ENCODE measurements at places on chromosomes 7 and 10.

DNA sequence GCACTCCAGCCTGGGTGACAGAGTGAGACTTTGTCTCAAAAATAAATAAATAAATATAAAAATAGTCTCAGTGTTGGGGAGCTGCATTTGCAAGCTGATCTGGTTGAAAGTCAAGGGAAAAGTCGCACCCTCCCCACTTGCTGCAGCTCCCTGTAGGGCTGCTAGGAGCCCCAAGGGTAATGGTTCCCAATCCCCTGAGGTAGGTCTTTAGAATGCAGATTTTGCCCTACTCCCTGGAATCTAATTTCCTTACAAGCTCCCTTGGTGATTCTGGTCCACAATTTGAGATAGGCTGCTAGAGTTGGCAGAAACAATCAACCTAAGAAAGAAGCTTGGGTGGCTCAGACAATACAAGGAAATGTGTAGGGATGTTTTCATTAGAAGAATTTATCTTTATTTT, 232.5 kb upstream of the YAE1 start:
- no peak for DNase-seq

- no peak for DNase-seq
Measured at GRCh38 chr7:81839708-81840369, 70.0 kb upstream of the HGF start.

GRCh38 chr10:63236113-63236935, 103.2 kb downstream of the NRBF2 start:
- DNase-seq = peak; percentile 42

- DNase-seq = no peak
Measured at GRCh38 chr7:73901823-73902597, 41.1 kb downstream of the TMEM270 start.

GRCh38 chr10:2471811-2472210, 595.5 kb upstream of the PFKP start:
- no peak for DNase-seq

GRCh38 chr7:55073051-55073511, 54.3 kb downstream of the EGFR start:
- peak; percentile 59 for DNase-seq

- DNase-seq = no peak
Measured at GRCh38 chr7:123343611-123344010, 143.8 kb upstream of the SLC13A1 start.

GRCh38 chr7:55515569-55516279, 56.6 kb downstream of the VOPP1 start:
- DNase-seq = peak; percentile 64

- no peak for DNase-seq
Measured at GRCh38 chr7:98360221-98361130, 40.4 kb downstream of the BAIAP2L1 start.

DNA sequence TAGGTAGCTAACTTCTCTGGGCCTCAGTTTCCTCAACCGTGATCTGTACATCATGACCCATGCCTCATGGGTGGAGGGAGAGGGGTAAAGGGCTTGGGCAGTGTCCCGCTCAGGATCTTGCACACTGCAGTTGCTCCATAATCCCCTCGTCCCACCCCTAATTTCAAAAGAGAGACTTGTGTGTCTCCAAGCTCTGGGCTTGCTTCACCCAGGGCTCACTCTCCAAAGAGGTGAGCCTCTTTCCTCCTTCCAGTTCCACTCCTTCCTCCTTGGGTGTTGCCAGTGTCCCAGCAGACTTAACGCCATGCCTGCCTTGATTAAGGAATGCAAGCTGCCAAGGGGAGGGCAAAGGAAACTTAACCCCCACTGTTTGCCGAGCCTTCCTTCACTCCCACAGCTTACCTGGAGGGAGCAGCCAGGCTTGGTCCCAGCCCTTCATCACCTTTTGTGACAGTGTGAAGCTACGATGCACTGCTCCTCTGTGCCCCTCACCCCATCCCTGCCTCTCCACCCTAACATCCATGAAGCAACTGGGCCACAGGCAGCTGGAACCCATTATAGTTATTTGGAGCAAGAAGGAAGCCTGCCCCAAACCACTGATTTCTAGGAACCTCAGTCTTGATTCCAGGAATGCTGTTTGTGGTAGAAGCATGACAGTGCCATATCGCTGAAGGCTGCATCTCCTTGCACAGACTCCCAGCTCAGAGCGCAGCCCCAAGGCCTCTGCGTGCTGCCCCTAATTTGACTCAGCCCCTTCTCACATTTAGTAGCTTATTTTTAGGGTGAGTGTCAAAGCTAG, 363.3 kb downstream of the TNS3 start:
- DNase-seq = no peak

DNA sequence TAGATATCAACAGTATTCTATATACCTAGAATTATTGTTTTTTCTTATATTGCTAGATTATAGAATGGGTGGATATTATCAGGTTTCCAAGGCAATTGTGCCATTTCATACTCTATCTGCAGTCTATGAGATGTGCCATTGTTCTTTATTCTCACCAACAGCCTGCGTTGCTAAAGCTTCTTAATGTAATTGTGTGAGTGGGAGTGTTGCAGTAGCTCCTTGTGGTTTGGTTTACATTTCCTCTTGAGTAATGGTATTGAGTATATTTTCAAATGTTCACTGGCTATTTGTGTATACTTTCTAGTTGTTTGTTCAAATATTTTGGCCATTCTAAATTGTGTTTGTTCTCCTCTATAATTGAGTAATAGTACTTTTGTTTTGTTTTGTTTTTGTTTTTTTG, 199.2 kb downstream of the TFEC start:
- DNase-seq = no peak

DNA sequence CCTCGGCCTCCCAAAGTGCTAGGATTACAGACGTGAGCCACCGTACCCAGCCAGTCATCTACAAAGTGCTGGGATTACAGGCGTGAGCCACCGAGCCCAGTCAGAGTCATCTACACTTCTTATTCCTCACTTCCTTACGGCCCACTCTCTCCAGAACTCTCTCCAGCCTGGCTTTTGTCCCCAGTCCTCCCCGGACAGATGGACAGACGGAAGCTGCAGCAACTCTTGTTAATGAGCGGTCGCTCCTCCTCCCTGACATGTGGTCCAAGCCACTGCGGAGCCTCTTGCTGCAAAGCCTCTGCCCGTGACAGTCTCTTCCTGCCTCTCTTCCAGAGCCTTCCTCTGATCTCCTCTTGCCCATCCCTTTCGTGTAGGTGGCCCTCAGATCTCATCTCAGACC, 45.9 kb downstream of the TMEM270 start:
- no peak for DNase-seq

DNA sequence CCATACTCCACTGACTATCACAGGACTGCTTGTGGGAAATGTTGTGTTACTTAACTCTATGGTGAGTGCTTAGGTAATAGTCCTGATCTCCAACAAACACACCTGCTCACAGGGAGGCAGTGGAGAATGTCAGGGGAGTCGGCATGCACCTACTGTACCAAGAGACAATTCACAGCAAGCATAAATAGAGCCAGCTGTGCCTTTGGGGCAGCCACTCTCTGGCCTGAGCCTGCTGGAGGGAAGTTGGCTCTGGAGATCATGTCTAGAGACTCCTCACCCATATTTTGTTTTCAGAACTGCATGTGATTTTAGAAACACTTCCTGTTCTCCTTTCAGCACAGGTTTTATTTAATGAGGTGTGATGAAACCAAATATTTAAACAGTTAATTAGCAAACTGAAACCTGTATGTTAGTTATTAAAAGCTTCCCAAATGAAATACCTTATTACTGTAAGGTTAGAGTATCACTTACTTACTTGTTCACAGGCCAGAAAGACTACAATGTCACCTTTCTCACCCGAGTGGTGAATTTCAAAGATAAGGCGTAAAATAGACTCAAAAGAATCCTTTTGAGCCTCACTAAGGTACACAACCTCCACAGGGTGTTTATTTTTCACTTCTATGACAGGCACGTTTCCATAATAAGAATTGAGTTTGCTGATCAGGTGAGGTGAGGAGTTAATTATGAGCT, 21.8 kb downstream of the DHX32 start:
- no peak for DNase-seq

DNA sequence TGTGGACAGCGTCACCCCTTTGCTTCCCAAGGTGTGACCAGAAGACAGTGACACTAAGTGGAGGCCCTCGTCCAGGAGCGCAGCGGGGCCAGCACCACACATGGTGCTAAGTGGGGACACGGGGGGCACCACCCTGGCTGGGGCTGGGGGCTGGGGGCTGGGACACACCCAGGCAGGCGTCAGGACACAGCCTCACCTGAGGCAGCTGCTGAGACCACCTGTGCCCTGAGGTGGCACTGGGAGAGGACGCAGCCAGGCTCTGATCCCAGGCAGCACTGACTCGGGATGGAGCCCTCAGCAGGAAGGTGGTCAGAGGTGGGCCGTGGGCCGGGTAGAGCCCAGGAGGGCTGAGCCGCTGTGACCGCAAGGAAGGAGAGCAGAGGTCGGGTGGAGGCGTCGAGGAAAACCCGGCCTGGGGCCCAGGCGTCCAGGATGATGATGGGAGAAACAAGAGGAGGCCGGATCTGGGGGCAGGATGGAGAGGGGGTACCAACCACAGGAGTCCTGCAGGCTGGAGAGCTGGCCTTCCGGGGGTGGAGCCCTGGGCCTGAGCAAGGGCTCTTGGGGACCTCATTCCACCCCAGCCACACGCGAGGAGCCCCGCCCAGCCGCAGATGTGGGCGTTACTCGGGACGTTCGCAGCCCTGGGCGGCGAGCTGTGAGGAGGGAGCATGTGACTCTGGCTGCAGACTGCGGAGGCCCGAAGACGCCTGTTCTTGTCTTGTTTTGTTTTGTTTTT, 22.5 kb downstream of the LRRC27 start:
- DNase-seq = no peak

GRCh38 chr10:44963772-44964633, 4.4 kb downstream of the RASSF4 start:
- DNase-seq = no peak

DNA sequence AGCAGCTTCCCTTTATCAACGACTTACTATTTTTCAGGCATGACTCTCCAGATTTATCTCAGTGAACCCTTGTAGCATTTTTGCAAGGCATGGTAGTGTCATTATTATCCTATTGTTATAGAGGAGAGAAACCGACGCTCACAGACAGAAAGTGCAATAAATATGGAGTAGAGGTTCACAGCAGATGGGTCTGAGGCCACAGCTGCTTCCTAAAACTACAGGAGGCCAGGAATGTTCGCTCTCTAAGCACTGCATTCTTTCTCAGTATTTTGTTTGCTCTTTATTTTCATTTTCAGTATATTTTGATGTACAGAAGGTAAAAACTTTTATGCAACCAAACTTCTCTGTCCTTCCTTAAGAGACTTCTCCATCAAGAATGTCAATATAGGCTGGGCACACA, 4.5 kb upstream of the AEBP1 start:
- DNase-seq = no peak

GRCh38 chr7:140326116-140326928, 72.0 kb downstream of the SLC37A3 start:
- DNase-seq = peak; percentile 66

DNA sequence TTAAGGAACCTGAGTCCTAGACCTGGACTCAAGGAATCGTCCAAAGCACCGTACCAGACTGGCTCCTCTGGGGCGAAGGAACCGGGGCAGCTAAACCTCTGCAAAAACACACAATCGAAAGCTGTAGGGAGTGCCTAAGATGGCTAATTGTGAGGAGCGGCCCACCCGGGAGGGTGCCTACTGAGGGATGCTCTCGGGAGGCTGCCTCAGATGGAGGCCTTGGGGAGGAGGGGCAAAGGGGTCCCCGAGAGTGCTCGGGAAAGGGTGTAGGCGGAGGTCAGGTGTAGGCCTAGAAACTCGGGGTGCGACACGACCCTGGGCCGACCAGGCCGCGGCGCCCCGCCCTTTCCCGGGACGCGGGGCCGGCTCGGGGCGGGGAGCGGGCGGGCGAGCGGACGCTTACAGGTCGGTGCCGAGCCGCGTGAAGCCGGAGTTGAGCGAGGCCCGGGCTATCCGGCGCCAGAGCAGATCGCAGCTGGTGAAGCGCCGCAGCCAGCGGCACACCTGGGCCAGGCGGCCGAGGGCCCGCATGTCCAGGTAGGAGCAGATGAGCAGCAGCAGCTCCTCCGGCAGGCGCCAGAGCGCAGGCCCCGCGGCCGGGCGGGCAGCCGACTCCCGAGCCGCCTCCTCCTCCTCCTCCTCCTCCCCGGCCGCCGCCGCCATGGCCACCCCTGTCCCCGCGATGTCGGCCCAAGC, 844 bp downstream of the FBXW4 start:
- DNase-seq = peak; percentile 78

- DNase-seq = no peak
Measured at GRCh38 chr7:72781161-72781560, 46.8 kb downstream of the TYW1B start.

- no peak for DNase-seq
Measured at GRCh38 chr10:58384544-58384998, 639 bp upstream of the TFAM start.

GRCh38 chr10:122642726-122643605, 56.7 kb downstream of the C10orf120 start:
- DNase-seq = no peak

GRCh38 chr7:83936056-83936708, 258.4 kb downstream of the SEMA3A start:
- peak; percentile 45 for DNase-seq

DNA sequence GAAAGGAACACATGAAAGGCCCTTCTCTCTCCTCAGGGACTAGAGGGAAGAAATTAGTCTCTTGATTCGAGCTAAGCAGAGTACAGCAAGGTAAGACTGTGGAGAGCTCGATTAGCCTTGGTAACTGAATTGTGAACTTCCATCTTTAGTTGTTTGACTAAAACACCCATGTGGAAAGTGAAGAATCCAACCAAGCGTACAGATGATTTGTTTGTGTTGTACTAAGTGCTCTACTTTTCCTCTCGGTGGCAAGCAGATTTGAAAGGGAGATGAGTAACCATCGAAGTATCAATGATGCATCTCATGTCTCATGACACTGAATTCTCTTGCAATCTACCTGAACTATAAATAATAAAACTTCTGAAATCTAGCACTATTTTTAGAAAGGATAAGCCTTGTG, 80.7 kb downstream of the FZD1 start:
- peak; percentile 6 for DNase-seq

DNA sequence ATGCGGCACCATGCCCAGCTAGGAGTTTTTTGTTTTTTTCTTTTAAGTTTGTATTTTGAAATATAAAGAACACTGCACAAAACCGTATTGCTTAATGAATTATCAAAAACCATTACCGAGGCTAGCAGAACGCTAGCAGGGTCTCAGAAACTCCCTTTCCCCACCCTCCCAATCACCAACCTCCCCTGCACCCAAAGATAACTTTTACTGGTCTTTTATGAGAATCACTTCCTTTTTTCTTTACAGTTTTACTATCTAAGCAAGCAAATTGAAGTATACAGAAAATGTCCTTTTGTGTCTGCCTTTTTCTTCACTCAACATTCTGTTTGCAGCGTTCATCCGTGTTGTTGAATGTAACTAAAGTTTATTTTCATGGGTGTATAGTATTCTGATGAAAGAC, 13.4 kb downstream of the HIP1 start:
- no peak for DNase-seq

DNA sequence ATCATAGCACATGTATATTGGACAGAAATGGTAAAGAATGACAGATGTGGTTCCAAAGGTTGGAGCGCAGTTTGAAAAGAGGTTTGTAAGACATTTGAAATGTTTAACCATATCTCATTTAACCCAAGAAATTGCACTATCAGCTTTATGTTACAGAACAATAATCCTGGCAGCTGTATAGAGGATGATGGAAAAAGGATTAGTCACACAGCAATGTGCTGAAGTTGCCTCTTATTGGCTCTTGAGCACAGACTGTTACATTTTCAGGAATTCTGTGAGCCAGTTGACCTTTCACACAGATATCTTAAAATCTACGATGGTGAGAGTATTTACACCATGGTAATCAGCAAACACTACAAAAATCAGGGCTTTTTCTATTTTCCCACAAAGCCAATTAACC, 3.9 kb downstream of the COG5 start:
- no peak for DNase-seq

GRCh38 chr7:138170298-138170697, 94.0 kb downstream of the AKR1D1 start:
- DNase-seq = no peak

All from GM10248 (cell line).